Activated CD4-positive, alpha-beta memory T cell treated with anti-CD3 and anti-CD28 coated beads, Interleukin-2, amount 10 ng/mL, durations not matched to agents 7 days and 5 days (primary cell): ENCODE measurements at places on chromosomes 1 and 21.

DNA sequence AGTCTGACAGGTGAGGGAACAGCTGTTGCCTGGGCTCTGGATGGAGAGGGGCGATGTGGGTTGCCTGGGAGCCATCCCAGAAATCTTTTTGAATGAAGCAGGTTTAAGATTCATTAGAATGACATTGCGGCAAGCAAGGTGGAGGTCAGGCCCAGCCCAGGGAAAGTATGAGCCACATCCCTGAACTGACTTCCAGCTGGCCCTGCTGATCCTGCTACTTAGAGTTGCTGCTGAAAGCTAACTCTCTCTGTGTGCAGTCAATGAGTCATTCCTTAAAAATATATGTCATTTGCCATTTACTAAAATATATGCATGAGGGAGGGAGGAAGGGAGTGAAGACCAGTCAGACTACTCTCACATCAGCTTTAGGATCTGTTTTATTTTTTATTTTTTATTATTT, 54.3 kb upstream of the RAB3GAP2 start:
- DNase-seq, result no peak

DNA sequence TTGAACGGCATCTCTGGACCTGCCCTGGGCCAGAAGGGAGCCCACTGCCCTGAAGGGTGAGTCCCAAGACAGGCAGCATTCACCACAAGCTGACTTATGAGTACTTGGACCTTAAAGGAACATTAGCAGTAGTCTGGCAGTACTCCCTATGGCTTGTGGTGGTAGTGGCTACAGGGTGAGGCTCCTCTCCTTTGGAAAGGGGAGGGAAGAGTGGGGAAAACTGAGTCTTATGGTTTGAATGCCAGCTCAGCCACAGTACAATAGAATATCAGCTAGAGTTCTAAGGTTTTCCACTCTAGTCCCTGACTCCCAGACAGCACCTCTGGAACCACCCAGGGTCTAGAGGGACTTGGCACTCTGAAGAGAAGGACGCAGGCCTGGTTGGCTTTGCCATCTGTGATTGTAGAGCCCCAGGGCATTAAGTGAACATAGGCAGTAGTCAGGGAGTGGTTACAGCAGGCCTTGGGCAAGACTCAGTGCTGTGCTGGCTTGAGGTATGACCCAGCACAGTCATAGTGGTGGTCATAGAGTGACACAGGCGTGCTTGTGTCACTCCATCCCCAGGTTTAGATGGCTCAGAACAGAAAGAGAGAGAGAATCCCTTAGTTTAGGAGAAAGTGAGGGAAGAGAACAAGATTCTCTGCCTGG, 31.0 kb downstream of the CD53 start:
- no peak for DNase-seq

DNA sequence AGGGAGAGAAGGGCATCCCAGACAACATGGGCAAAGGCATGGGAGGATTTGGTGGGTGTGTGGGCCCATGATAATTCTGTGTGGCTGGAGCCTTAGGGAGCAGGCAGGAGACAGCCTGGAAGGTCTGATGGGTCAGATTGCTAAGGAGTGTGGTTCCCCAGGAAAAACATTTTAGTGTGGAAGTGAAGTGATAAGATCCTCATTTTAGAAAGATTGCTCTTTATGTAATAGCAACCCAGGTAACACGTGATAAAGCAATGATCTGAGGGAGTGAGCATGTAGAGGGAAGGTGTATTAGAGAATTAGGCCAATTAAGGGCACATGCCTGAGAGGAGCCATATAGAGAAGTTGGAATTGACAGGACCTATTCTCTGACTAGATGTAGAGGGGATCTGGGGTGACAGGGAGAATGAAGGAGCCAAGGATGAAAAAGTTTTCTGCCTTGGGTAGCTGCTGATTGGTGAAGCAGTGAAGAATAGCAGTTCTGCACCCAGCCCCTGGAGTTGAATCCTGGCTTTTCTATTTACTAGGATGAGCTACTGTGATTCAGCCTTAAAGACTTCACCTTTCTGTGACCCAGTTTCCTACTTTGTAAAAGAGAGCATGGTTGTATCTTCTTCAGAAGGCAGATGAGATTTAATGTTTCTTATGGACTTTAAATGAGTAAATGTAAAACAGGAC, 18.7 kb upstream of the SLAMF6 start:
- DNase-seq, result no peak

- no peak for DNase-seq
Observed at GRCh38 chr1:21716169-21716568, 47.0 kb upstream of the RAP1GAP start.

DNA sequence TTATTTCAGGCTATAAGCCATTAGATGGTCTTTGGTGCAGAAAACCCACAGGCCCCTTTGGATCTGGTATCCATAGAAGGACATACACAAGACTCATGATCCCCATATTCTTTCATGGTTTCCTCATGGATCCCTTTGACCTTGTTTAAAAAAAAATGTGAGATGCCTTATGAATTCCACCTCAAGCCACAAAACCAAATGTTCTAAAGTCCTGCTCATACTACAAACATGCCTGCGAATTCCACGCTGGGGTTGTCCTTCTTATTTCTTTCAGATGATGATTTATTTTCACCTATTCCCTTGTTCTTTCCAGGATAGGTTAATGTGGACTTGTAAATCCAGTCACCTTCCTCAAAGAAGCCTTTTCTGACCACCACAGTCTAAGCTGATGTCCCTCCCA, 256.9 kb upstream of the DPYD start:
- DNase-seq, result no peak
